Foreskin keratinocyte (primary cell): ENCODE measurements at places on chromosomes 3 and 15. TPM values are rescaled to one million over a fixed set of nuclear protein-coding genes. Genes with fewer than 3 reads are reported as not detected.

DNA sequence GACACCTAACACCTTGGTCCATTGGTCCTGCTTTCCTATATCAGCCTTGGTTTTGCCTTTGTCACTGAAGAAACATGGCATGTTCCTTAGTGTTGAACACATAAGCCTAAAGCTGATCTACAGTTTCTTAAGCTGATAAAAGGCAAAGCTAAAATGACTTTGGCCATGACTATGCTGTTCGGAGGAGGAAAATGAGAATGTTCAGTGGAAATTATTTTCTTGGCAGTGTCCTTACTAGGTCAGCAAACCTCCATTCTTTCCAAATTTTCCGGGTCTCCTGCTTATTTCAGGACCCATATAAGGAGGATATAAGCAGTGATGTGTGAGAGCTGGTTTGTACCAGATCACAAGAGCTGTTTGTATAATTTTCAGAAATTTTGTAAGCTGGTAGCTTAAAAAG, 832.9 kb upstream of the CFAP20DC start:
- no peak for DNase-seq

GRCh38 chr3:183792976-183793375, 32.4 kb downstream of the MAP6D1 start:
- no peak for DNase-seq

- DNase-seq, result no peak
Observed at GRCh38 chr3:155991212-155991611, 120.8 kb downstream of the GMPS start.

DNA sequence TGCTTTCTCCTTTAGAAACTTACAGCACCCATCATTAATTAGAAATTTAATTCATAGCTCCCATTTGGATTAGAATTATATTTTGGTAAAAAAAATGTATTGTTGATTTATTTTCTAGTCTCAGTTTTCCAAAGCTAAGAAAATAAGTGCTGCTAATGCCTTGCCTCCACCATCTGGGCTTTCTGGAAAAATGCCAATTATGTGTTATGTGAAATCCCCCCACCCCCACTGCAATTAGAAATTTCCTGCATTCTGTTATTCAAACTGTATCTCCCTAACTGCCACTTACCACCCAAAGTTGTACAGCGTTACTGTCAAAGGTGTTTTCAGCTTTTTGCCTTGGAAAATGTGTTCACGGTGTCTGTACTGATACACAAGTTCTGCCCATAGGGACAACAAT, 617.2 kb upstream of the UBE2E2 start:
- no peak for DNase-seq

DNA sequence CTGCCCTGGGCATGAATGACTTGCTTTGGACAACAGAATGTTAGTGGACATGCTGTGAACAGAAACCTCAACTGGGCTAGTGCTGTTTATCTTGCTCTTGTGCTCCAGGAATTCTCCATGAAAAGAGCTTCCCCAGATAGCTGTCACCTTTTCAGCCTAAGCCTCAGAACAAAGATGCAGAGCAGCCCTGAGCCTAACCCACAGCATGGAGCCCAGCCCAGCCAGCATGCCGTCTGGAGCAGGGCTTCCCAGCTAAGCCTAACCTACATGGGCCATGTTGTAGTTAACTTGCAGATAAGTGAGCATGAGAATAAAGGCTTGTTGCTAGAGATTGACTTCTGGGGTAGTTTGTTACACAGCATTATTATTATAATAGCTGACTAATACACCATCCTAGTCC, 48.9 kb downstream of the SCN5A start:
- DNase-seq, result no peak

DNA sequence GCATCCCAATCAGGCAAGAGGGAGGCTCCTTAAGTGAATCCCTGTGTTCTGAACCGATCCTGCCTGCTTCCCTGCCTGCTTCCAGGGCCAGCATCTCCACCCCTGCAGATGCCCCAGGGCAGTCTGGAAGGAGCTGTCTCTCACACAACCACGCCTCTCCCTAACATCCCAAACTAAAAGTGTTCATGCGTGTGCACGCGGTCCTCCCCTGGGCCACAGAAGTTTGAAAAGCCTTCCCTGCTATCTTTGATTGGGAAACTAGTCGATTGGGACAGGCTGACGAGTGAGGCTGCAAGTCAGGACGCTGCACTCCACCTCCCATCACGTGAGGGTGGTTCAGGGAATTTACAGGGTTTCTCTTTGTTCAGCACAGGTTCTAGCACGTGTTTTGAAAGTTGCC, 340.9 kb upstream of the ICE2 start:
- peak; percentile 53 for DNase-seq

DNA sequence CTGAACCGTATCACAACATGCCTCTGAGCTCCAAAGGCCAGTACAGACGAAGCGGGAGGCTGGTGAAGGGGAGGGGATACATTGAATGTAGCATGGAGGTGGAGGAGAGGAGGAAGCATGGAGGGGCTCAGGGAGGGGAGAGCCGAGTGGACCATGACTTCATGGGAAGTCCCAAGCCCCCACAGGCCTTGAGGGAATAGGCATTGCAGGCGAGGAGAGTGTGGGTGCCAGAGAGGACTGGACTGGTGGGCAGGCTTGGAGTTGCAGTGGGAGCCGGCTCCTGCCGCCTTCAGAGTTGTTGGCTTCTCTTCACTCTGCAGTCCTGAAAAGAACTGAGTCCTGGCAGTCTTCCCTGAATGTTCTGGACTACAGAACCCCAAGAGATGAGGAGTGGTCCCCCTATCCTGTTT, 3.3 kb upstream of the RNU6-1 start:
- no peak for DNase-seq

GRCh38 chr3:184658223-184658928, 53.5 kb downstream of the MAGEF1 start:
- DNase-seq, result no peak

- no peak for DNase-seq
Observed at GRCh38 chr3:4670352-4670751, 177.2 kb downstream of the ITPR1 start.

- DNase-seq, result no peak
Observed at GRCh38 chr3:10693457-10693856, 122.6 kb upstream of the SLC6A11 start.

- DNase-seq, result no peak
Observed at GRCh38 chr15:39670687-39671086, 89.8 kb downstream of the THBS1 start.

DNA sequence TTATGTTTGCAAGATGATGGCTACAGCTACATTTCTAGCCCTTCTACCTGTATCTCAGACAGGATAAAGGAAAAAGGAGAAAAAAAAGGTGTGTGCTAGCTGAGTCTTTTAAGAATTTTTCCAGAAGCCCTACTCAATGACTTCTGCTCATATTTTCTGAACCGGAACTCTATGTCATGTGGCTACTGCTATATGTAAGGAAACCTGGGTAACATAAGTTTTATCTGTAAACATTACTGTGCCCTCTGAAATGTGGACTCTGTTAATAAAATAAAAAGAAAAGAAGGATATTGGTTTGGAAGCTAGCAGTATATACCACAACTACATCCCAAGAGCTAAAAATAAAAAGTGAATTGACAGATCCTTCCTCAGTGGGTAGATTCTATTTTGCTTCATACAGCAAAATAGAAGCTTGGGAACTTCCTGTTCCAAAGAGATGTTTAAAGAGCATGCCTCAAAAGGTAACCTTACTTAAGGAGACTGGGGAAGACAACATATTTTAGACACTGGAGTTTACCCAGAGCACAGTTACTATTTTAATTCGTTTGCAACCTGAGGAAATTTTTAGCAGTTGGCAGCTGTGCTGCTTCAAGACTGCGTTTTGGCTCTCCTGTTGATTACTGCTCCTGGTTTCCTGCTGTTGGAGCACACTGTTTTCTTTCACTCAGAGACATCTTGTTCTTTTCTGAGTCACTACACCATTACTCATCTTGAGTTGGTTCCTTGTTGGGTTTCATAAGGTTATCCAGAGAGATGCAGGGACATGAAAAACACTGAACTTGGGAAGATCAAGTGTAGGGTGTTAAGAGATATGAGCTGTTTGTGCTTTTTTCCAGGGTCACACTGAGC, 280.7 kb downstream of the NFKBIZ start:
- DNase-seq, result peak; percentile 89

DNA sequence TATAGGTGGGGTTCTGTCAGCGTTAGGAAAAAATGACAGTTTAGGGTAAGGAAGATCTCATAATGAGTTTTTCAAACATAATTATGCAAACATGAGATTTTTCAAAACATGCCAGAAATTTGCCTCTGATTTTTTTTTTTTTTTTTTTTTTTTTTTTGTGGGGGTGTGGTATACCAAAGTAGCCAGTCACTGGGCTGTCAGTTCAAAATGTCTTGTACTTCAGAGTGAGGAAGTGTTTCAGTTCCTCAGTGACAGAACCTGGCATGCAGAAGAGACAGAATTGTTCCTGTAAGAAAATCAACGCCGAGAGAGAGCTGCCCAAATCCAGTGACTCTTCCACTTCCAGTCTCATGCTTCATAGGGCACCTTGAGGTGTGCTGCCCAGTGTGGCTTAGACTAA, 9.7 kb downstream of the NCBP2 start:
- DNase-seq, result no peak

The FETUB gene
- polyA plus RNA-seq, result not detected in 2 replicates

The SPINK8 gene
- not detected in 2 replicates for polyA plus RNA-seq

The CFAP20DC gene
- 3.2 and 3.3 TPM in 2 replicates for polyA plus RNA-seq

The CORO2B gene
- 0.46 and 0.65 TPM in 2 replicates for polyA plus RNA-seq

The POLQ gene
- 2.0 and 2.9 TPM in 2 replicates for polyA plus RNA-seq

The PLCB2 gene
- polyA plus RNA-seq, result 1.6 and 2.2 TPM in 2 replicates

The CEP19 gene
- 1.1 and 1.2 TPM in 2 replicates for polyA plus RNA-seq

The LRRC34 gene
- 1.4 and 1.7 TPM in 2 replicates for polyA plus RNA-seq

The RTP3 gene
- not detected in 2 replicates for polyA plus RNA-seq

The GP9 gene
- polyA plus RNA-seq, result not detected in 2 replicates

The CFAP92 gene
- polyA plus RNA-seq, result 0.22 and 0.31 TPM in 2 replicates
